NCI-H1105 treated with DMSO at 0.1 percent for 48 hours (cell line): ENCODE measurements at places on chromosomes 13 and 19.

- DNase-seq = no peak
These were observed 18.5 kb upstream of the USE1 start for GRCh38 chr19:17196610-17197009.

DNA sequence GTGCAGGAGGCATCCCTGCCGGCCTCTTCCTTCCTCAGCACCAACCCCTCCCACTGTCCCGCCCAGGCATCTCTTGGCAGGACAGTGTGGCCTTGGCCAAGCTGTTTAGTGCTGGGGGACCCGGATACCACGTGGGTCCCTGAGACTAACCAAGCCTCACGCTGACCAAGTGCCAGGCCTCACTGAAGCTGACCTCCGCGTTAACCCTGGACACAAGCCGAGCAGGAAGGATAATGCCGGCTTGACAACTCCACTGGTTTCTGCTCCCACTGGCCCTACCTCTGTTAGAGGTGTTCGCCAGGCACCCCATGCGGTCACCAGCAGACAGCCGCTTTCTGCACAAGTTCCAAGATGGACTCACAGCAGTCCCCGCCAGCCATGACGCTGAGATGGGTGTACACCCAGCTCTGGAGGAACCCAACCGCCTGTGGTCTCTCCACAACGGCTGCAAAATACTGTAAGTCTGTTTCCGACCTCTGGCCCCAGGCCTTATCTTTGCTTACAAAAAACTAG is 12.4 kb downstream of the GRTP1 start:
- no peak for DNase-seq

DNA sequence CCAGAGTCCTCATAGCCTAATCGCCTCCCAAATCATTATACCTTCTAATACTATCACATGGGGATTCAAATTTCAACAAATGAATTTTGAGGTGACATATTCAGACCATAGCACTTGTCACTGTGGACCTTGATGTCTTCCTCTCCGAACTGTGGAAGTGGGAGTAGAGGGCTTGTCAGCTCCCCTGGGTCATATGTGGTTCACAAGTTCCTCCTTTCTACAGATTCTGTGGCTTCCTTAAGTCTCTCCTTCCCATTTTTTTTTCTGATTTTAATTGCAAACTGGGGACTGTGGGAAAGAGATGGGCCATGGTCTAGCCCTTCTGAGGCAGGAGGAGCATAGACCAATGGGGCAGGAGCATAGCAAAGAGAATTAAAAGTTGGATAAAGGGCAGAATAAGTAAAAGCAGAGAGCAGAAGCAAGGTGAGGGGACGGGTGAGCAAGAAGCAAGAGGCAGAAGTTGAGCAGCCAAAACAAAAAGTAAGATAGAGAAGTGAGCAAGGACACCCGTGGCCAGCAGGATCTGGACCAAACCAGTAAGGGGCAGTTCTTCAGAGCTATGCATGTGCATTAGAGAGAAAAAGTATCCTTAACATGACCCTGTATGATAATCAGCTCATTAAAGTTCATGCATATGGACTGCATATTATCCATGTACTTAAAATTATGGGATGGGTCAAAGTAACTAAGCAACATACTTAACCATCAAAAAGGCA is 2.6 kb upstream of the SIGLEC7 start:
- no peak for DNase-seq

DNA sequence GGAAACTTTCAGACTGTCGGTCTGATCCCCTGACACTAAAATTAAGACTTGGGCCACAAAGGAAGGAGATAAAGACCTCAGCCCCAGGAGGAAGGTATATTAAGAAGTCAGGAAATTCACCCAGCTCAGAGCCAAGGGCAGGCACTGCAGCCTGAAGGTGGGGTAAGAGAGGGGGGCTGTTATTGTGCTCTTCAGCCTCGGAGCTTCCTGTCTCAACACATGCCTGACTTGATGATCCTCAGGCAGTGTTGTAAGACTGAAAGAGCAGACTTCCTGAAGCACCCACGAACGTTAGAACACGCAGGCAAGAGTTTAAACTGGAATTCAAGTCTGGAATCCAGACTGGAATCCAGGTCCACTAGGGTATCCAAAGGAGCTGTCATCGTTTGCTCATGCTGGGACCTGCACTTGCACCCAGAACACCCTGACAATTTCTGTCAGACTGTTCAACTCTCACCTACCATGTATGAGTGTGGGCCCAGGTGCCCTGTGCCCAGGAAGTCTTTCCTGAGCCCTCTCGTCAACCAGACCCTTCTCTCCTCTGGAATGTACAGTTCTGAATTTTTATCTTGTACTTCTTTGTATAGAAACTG is 10.7 kb upstream of the FLT1 start:
- no peak for DNase-seq

DNA sequence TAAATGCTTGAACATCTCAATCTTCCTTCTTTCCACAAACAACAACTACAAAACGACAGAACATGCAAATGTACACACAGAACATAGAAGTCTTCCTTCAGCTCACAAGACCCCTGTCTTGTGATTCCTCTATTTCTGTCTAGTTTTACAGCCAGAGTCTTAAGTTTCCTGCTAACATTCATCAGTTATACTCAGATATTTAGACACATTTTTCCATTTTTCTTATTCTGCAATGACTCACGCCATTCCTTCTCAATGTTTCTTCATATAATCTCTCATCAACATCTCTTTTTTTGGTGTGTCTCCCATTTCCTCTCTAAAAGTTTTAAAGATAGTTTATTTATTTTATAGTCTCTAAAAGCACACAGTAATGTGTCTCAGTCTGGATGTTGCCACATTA is 1872.9 kb upstream of the PCDH20 start:
- no peak for DNase-seq

DNA sequence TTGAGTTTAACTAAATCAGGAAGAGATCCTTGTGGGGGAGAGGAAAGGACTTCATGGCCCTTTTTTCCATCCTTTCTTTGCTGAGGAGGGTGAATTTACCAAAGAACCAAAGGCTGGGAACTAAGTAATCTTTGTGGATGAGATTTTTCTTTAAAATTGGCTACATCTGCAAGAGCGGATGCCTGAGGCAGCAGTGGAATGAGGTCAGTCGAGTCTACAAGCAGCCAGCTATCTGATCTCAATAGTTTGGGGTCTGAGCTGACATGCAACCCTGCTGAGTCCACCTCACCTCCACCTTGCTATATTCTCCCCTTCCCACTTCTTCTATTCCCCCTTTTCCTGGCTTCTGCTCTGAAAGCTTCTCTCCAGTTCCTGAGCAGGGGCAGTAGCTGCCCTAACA is 3.6 kb upstream of the DNAJC15 start:
- no peak for DNase-seq

DNA sequence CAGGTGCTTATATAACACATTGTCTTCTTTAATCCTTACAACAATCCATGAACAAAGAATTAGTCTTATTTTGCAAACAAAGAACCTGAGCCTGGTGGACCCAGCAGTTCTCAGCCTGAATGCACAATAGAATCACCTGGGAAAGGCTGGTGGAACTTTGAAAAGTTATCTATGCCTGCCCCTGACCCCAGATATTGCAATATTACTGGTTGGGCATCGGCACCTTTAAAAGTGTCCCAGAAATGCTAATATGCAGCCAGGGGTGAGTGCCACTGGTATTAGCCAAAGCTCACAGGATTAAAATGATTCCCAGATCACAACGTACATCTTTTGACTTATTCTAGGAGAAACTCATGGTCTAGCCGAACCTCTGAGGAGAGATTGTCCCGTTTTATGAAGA is 268.8 kb downstream of the KLF5 start:
- no peak for DNase-seq

GRCh38 chr13:92177966-92178365 is 779.5 kb downstream of the GPC5 start:
- DNase-seq = no peak

- peak; percentile 0 for DNase-seq
These were observed 18.1 kb downstream of the ARHGEF18 start for GRCh38 chr19:7366701-7367420.
